ENCODE measurements at places on chromosomes 11 and 22.
A peak's percentile ranks its signal among the peaks of the same experiment; 100 is the strongest.

- H3K27ac ChIP-seq, result no peak overlapping the region
- H3K36me3 ChIP-seq, result no peaks in the 10 kb centered on the region
- no peak overlapping the region for H3K4me3 ChIP-seq
- DNase-seq, result no peak
- H3K4me1 ChIP-seq, result no peaks in the 10 kb centered on the region
Measured at GRCh38 chr11:120871924-120872323, 152.0 kb upstream of the TBCEL start.

GRCh38 chr11:72821920-72822799, 7.9 kb downstream of the ATG16L2 start:
- H3K27ac ChIP-seq, result peak overlapping the region; percentile 61
- no peak for DNase-seq
- H3K4me3 ChIP-seq, result peak overlapping the region; percentile 57
- H3K36me3 ChIP-seq, result no peaks in the 10 kb centered on the region
- no peaks in the 10 kb centered on the region for H3K27me3 ChIP-seq
- H3K4me1 ChIP-seq, result peaks cover 15% of the 10 kb centered on the region

DNA sequence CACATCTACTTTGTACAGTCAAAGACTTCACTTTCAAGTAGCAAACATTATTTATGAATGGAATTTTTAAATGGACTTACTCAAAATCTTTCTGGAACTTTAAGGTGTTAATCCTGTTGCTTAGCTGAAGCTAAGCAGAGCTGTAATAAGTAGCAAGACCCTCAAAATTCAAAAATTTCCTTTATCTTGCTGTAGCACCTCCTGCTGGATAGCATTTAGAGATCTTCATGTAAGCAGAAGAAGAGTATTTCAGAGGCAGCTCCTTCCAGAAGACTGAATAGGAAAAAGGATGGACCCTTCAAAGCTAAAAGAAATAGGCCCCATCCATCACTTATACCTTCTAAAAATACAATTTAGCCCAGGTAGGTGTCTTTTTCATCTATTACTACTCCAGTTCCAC, 3.4 kb downstream of the PHF21A start:
- DNase-seq, result no peak
- H3K27ac ChIP-seq, result peak overlapping the region; percentile 97
- no peaks in the 10 kb centered on the region for H3K36me3 ChIP-seq
- peaks cover 50% of the 10 kb centered on the region for H3K4me1 ChIP-seq
- H3K4me3 ChIP-seq, result no peak overlapping the region

DNA sequence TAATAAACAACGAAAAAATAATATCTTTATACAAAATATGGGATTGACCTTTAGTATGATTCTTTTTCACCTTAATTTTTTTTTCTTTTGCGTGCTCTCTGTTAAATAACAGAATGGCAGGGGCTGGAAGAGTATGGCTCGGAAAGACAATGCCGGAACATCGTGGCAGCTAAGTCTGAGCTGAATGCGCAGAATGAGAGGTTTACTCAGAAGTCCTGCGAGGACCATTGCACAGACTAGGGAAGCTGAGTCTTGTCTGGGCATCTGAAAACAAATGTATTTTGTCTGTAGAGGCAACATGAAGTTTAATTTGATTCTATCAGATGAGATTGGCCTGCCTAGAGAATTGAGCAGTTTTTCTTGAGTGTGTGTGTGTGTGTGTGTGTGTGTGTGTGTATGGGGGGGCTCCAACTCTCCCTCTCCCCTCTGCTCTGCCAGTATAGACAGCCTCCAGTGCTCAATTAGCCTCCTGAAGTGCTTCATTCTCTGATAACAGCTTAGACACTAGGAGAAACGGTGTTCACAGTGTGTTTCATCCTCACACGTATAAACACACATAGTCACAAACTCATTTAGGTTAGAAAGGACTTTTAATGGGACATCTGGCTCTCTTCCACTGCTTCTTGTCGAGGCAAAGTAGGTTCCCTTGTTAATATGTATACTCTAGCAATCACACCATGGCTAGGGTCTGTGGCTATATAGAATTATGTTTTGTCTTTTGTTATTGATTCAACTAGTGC, 244.3 kb upstream of the SORL1-AS1 start:
- H3K27me3 ChIP-seq, result no peaks in the 10 kb centered on the region
- H3K27ac ChIP-seq, result no peak overlapping the region
- no peaks in the 10 kb centered on the region for H3K4me1 ChIP-seq
- no peak overlapping the region for H3K4me3 ChIP-seq
- no peak for DNase-seq

- H3K36me3 ChIP-seq, result no peaks in the 10 kb centered on the region
- H3K4me1 ChIP-seq, result peaks cover 31% of the 10 kb centered on the region
- H3K27me3 ChIP-seq, result no peaks in the 10 kb centered on the region
- peak overlapping the region; percentile 27 for H3K4me3 ChIP-seq
- no peak for DNase-seq
- peak overlapping the region; percentile 83 for H3K27ac ChIP-seq
Measured at GRCh38 chr11:68138237-68138636, 17.0 kb upstream of the CHKA start.

DNA sequence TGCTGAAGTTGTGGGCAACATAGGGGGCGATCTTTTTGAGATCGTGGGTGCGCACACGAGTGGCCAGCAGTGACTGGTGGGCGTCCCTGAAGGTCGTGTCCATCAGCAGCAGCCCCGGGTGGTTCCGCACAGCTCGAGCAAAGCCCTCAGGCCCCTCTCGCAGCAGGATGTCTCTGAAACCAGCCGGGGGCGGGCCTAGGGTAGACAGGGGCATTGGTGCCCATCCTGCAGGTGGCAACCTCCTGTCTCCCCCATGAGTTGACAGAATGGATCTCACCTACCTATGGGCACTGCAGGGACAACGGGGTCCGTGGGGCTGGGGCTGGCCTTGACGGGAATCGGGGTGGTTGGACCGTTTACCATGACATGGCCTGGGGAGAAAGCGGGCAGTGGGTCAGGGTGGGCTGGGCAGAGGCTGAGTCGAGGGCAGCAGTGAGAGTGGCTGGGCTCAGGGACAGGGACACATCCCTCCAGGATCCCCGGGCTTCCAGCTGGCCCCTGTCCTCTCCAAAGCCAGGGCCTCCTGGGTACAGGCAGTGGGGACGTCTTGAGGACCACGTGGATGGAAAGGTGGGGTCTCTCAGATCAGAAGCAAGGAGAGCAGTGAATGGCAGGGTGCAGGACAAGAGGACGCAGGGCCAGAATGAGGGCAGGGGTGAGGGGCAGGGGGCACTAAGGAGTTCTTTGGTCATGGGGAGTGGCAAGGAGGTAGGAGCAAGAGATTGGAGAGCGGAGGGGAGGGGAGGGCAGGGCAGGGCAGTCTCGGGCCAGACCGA, 4.2 kb upstream of the LRFN4 start:
- no peak for DNase-seq
- H3K4me3 ChIP-seq, result no peak overlapping the region
- H3K27me3 ChIP-seq, result no peaks in the 10 kb centered on the region
- peaks cover 14% of the 10 kb centered on the region for H3K4me1 ChIP-seq

DNA sequence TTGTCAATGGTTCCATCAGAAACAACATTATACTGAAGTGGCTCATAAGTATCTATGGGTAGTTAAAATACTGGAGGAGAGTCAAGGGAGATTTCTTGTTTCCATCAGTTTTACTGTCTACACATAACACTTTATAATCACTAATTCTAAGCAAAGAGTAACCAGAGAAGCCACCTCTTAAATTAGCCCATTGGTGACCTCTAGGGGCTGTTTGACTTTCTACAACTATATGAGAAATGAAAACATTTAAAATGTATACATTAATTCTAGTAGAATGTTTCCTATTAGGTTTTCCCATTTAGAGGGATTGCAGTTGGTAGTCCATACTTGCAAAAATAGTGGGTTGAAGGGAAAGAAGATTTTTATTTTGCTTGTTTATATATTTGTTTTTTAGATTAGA, 504.3 kb downstream of the FAM181B start:
- H3K36me3 ChIP-seq, result no peaks in the 10 kb centered on the region
- no peak overlapping the region for H3K4me3 ChIP-seq
- DNase-seq, result no peak
- no peak overlapping the region for H3K27ac ChIP-seq
- H3K27me3 ChIP-seq, result no peaks in the 10 kb centered on the region

- no peaks in the 10 kb centered on the region for H3K27me3 ChIP-seq
- no peak overlapping the region for H3K27ac ChIP-seq
- H3K4me1 ChIP-seq, result peaks cover 19% of the 10 kb centered on the region
- no peak for DNase-seq
- peaks cover 8% of the 10 kb centered on the region for H3K36me3 ChIP-seq
Measured at GRCh38 chr22:37760152-37760551, 47.6 kb upstream of the GCAT start.

DNA sequence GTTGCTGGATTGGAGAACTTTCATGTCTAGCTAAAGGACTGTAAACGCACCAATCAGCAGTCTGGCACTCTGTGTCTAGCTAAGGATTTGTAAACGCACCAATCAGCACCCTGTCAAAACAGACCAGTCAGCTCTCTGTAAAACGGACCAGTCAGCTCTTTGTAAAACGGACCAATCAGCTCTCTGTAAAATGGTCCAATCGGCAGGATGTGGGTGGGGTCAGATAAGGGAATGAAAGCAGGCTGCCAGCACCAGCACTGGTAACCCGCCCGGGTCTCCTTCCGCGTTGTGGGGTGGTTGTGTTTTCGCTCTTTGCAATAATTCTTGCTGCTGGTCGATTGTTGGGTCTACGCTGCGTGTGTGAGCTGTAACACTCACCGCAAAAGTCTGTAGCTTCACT, 11.3 kb downstream of the MYO18B start:
- H3K36me3 ChIP-seq, result no peaks in the 10 kb centered on the region
- DNase-seq, result no peak
- H3K27me3 ChIP-seq, result no peaks in the 10 kb centered on the region
- H3K27ac ChIP-seq, result no peak overlapping the region
- no peak overlapping the region for H3K4me3 ChIP-seq

DNA sequence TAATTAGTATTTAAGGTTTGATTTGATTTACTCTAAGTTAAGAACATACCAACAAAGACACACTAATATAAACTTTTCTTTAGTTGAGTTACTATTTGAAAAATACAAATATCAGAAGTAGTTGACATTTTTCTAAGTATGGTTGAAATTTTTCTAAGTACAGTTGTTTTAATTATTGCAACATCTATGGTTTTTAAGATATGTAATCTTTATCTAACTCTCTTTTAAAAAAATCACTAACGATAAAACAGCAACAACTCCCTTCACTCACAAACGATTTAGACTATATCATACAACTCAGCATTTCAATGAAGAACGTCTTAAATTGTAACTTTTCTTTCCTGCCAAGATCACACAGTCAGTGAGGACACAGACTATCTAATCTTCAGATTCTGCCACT, 2.0 kb downstream of the C2CD3 start:
- H3K27me3 ChIP-seq, result no peaks in the 10 kb centered on the region
- peaks cover 27% of the 10 kb centered on the region for H3K4me1 ChIP-seq
- H3K27ac ChIP-seq, result no peak overlapping the region

DNA sequence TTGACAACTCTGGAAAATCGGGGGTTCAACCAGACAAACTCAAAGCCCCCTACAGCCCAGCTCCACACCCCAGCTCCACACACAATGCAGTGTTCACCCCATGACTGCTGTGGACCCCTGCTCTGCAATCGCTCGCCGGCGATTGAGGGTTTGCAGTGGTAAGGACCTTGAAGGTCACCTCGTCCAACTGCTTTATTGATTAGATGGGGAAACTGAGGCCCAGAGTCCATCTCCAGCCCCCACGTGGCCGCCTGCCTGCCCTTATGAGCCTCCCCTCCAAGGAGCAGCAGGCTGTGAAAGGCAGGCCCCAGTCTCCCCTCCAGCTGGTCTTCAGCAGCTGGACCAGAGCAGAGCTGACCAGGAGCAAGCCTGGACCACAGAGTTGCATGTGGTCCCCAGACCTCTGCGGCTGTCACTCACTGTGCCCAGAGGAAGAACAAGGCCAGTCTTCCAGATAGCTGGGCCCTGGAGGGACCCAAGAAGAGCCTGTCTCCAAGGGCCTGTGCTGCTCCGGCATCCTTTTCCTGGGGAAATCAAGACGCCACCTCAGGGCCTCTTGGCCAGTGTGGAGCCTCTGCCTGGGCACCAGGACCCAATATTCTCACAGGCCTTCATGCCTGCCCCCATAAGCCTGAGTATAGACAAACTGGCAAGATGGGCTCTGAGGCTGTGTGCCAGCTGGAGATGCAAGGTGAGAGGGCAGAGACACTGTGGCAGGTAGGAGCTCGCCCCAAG, 8.8 kb upstream of the LINC01488 start:
- no peaks in the 10 kb centered on the region for H3K36me3 ChIP-seq
- H3K27me3 ChIP-seq, result no peaks in the 10 kb centered on the region
- no peak for DNase-seq
- H3K4me1 ChIP-seq, result no peaks in the 10 kb centered on the region
- H3K4me3 ChIP-seq, result no peak overlapping the region

- H3K4me1 ChIP-seq, result no peaks in the 10 kb centered on the region
- no peak overlapping the region for H3K27ac ChIP-seq
- DNase-seq, result no peak
- no peak overlapping the region for H3K4me3 ChIP-seq
- H3K27me3 ChIP-seq, result no peaks in the 10 kb centered on the region
Measured at GRCh38 chr11:128928400-128928799, 14.3 kb downstream of the TP53AIP1 start.

DNA sequence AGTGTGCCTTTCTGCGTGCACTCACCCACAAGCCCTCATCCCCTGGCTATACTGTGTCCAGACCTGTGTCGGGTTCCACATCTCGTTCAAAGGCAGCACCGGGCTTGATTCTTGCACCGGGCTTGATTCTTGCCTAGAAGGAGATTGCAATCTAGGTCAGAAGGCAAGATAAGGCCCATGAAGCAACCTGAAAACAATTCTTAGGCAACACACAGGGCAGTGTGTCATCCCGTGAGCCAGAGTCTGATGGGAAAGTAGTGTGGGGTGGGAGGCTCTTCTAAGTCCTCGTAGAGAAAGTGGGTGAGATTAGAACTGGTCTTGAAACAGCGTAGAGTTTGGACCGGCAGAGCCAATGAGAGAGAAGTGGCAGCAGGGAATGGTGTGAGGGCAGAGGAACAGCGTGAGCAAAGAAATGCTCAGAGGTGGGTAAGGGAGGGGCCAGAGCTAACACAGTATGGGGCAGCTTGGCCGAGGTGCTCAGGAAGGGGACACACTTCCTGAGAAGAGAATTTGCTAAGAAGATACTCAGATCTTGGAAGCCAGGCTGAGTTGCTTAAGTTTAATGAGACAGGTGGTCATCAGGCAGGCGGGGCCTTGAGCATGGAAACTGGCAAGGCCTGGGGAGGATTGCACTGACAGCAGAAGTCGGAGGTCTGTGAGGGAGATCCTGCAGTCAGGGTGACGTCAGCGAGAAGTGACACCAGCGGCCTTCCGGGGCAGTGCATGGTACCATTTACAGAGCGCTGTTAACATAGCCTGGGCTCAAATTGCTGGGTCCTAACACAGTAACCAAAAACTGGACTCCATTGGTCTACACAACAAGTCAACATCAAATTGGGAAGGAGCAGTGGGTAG, 40.7 kb upstream of the DKK3 start:
- no peak overlapping the region for H3K4me3 ChIP-seq
- peak overlapping the region; percentile 66 for H3K27ac ChIP-seq

- no peaks in the 10 kb centered on the region for H3K27me3 ChIP-seq
- H3K27ac ChIP-seq, result no peak overlapping the region
- H3K36me3 ChIP-seq, result peaks cover 21% of the 10 kb centered on the region
Measured at GRCh38 chr11:102204174-102204573, 93.9 kb downstream of the YAP1 start.

GRCh38 chr11:45045683-45046471, 95.2 kb upstream of the TP53I11 start:
- DNase-seq, result no peak
- no peak overlapping the region for H3K4me3 ChIP-seq
- H3K27me3 ChIP-seq, result no peaks in the 10 kb centered on the region
- no peaks in the 10 kb centered on the region for H3K36me3 ChIP-seq
- H3K4me1 ChIP-seq, result peaks cover 31% of the 10 kb centered on the region

Data from vagina (tissue), 2 donors.